Stimulated activated CD8-positive, alpha-beta memory T cell treated with anti-CD3 and anti-CD28 coated beads, Interleukin-4, amount 100 ng/mL, for 1 hour (primary cell): ENCODE measurements at places on chromosomes 1 and 21.

DNA sequence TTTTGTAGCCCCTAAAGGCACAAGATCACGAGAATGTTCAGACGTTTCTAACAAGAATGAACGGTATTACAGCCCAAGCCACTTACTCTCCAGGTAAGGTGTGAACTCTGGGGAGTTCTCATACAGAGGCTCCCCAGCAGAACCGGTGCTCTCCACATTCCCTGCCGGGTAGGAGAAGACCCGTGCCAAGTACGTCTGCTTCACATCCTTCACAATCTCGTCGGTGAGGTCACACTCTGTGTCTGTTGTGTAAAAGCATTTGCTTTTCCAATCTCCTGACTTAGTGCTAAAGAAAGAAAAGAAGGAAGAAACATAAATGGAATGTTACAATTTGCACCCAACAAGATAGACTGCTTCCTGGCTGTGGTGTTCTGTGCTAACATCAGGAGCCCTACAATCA, 5.7 kb downstream of the F3 start:
- no peak for DNase-seq

- DNase-seq = no peak
Observed at GRCh38 chr21:41603476-41603875, 95.5 kb upstream of the TMPRSS2 start.

DNA sequence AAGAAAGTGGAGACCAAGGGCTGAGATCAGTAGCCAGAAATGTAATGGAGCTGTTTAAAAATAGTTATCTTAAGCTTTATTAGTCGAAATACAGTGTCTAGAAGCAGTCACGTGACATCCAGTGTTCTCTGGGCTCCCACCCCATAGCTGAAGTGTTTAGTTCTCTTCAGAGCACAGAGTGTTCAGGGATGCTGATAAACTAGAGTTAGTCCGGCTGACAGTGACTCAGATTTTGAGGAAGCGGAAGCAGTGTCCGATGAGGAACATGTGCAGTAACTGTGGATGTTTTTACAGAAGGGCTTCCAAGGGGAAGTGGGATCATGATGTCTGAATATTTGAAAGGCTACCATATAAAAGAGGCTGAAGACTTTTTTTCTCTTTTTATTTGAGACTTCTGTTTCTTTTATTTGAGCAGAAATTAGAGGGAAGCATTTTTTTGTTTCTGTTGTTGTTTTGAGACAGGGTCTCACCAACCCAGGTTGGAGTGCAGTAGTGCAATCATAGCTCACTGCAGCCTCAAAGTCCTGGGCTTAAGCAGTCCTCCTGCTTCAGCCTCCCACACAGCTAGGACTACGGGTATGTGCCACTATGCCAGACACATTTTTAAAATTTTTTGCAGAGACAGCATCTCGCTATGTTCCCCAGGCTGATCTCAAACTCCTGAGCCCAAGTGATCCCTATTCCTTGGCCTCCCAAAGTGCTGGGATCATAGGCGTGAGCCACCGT, 124.2 kb downstream of the GALNT2 start:
- no peak for DNase-seq

GRCh38 chr1:115068826-115069585, 20.3 kb downstream of the TSPAN2 start:
- DNase-seq = no peak
